NCI-H2171 (cell line): ENCODE measurements at places on chromosomes 5 and 9.

GRCh38 chr9:16281707-16282106, 588.8 kb downstream of the BNC2 start:
- DNase-seq = no peak

DNA sequence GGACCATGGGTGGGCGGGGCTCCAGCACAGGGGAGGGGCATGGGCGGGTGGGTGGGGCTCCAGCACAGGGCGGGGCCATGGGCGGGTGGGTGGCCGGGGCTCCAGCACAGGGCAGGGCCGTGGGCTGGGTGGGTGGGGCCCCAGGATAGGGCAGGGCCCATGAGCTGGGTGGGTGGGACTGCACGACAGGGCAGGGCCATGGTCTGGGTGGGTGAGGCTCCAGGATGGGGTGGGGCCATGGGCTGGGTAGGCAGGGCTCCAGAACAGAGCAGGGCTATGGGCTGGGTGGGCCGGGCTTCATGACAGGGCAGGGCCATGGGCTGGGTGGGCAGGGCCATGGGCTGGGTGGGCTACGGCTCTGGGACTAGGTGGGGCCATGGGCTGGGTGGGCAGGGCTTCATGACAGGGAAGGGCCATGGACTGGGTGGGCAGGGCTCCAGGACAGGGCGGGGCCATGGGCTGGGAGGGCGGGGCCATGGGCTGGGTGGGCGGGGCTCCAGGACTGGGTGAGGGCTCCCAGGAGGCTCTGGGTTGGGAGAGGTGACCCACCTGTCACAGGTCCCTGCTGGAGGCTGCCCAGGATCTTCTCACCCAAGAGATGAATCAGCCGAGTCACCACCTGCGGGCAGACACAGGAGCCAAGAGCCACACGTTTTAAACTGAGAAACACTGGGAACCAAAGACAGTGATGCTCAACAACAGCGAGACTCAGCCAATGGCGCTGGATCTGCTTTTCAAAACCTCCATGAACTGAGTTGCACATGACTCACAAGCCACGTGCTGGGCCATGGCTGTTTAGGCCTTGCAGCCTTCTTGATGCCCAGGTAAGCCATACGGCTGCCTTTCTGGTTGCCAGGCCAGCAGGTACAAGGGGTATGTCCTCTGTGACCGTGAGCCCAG, 33.6 kb upstream of the NSMF start:
- DNase-seq = no peak

- no peak for DNase-seq
These were observed 139.8 kb downstream of the GAS1 start for GRCh38 chr9:86807367-86807976.

GRCh38 chr9:2788919-2789318, 55.0 kb downstream of the PUM3 start:
- peak; percentile 32 for DNase-seq
